HFF-Myc (cell line): ENCODE measurements at places on chromosomes 4 and X.

DNA sequence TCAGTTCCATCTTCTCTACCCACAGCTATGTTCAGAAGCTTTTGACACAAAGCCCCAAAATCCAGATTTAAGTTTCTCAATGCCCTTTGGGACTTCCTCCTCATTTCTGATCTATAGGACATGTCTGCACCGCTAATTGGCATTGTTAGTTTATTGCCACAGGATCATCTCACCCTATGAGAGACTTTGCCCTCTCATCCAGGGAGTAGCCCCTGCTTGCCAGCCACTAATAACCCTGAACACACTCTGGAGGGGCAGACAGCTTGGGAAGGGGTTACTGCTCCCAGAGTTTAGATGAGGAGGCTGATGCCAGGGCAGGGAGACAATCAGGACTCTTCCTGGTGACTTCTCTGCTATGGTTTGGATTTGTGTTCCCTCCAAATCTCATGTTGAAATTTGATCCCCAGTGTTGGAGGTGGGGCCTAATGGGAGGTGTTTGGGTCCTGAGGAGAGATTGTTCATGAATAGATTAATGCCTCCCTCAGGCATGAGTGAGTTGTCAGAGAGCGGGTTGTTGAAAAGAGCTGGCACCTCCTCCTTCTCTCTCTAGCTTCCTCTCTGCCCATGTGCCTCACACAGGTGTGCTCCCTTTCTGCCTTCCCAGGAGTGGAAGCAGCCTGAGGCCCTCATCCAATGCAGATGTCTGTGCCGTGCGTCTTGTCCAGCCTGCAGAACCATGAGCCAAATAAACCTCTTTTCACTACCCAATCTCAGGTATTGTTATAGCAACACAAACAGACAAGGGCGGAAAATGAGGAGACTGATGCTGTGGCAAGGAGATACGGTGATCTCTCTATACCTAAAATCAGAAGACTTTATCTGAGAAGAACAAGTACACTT is 3.6 kb upstream of the SCARB2 start:
- DNase-seq: no peak

DNA sequence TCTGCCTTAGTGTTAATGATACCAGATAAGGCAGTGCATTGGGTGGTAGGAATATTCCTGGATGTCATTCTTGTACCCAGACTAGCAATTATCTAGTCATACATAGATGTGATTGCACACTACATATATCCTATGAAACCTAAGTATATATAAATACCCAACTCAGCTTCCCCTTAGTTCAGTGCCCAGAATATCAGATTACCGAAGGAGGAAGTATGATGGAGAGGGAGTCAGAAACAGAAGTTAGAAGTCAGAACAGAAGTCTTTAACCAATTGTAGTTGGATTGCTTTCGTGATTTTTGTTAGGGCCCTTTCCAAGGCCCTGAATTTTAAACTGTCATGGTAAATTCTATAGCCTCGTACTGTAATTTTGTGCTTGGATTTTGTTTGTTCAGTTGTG is 42.9 kb downstream of the MOB1B start:
- no peak for DNase-seq

GRCh38 chrX:16023790-16024734 is 99.3 kb upstream of the GRPR start:
- DNase-seq: no peak

DNA sequence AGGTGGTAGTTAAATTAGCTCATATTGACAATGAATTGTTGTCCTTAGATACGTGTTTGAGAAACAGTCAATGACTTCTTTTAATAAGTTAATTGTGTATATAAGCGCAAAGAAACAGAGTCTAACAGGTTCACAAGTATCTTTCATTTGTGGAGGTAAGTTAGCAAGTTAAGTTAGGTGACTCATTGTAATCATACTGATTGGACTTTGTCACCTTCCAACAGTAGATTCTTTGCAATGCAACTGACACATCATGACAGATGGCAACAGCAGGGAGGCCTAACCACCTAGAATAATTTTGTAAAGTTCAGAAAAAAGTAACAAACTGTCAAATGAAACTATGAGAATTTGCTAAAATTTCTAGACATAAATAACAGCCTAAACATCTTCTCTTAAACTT is 207.6 kb upstream of the PITX2 start:
- no peak for DNase-seq

GRCh38 chr4:151939670-151940069 is 178.9 kb upstream of the GATB start:
- no peak for DNase-seq

DNA sequence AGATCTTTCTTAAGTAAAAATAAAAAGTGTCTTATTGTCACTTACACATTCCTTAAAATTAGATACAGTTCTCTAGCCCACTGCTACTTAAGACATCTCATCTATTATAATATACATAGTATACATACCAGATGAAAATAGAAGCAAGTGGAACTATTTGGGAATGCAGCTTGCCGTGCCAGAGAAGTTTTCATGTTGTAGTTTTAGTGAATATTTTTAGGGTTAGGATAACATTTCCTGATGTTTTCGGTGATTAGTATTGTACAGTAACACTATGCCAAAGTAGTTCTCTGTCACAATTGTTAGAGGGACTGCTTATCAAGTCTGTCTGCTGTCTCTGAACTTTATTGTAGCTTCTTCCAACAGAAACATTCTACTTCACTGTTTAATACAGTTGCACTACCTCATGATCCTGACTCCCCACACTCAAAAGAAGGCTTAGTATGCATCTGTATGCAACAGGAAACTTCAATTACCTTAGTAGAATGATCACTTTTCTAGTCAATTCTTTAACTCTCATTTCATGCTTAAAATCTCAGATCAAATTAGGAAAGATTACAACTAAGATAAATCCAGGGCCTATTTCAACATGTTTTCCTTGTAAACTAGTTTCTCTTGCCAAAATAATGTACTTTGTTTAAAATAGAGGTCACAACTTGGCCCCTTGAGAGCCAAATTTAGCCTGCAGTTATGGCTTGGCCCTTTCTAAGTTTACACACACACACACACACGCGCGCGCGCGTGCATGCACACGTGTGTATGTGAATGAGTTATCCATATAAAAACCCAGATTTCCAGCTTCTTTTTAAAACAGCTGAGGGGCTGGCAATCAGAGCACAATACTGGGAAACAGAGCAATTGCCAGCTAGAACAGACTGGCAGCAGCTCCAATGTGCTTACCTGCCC is 42.3 kb upstream of the SRPX start:
- no peak for DNase-seq

GRCh38 chr4:1366371-1367229 is 19.6 kb downstream of the UVSSA start:
- DNase-seq: no peak

DNA sequence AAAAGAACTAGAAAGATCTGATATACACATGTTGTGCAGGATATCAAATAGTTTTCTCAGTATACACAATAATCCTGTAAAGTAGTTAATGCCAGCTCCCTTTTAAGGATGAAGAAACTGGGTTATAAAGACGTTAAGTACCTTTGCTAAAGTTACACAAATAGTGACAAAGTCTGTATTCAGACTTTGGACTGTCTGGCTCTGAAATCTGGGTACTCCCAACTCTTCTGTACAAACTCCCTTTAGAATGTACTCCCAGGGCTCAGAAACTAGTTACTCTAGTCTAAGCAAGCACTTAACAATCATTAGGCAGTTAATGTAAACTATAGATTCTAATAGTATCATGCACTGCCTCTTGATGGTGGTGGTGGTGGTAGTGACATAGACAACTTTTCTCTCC is 7.2 kb downstream of the GPRASP3 start:
- DNase-seq: no peak

DNA sequence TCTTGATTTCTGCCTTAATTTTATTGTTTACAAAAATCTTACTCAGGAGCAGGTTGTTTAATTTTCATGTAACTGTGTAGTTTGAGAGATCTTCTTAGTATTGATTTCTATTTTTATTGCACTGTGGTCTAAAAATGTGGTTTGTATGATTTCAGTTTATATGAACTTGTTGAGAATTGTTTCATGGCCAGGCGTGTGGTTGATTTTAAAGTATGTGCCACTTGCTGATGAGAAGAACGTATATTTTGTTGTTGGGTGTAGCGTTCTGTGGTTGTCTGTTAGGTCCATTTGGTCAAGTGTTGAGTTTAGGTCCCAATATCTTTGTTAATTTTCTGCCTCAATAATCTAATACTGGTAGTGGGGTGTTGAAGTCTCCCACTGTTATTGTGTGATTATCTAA is 996.8 kb downstream of the PCDH19 start:
- no peak for DNase-seq

GRCh38 chr4:177251237-177251636 is 58.4 kb upstream of the NEIL3 start:
- no peak for DNase-seq

DNA sequence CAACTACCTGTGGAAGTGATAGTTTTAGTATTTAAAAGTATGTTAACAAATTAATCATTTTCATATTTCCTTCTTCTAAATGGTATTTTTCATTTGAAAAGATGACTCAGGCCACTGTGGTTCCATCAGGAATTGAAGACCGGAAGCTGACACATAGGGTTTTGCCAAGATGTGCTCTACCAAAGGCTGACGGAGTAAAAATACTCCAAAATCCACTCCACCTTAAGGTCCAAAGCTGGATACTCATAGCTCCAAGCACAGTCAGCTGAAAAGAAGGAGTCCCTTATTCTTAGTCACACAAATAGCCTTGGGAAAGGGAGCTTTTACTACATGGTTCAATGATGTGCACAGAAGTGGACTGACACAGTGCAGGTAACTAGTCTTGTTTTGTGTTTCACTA is 472.0 kb downstream of the ARAP2 start:
- no peak for DNase-seq

DNA sequence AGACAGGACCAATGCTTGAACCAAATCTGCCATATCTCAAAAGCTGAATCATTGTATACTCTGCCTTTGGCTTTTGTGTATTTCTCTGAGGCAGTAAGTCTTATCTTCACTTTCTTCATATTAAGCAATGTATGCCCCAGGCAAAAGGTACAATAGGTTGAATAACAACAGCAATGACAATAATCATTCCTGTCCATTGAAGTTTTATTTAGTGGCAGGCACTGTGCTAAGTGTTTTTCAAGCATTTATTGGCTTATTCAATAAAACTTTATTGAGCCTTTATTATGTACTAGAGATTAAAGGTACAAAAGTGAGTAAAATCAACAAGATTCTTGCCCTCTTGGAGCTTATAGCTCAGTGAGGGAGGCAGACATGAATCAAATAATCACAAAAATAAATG is 8.2 kb upstream of the CASK start:
- DNase-seq: no peak

DNA sequence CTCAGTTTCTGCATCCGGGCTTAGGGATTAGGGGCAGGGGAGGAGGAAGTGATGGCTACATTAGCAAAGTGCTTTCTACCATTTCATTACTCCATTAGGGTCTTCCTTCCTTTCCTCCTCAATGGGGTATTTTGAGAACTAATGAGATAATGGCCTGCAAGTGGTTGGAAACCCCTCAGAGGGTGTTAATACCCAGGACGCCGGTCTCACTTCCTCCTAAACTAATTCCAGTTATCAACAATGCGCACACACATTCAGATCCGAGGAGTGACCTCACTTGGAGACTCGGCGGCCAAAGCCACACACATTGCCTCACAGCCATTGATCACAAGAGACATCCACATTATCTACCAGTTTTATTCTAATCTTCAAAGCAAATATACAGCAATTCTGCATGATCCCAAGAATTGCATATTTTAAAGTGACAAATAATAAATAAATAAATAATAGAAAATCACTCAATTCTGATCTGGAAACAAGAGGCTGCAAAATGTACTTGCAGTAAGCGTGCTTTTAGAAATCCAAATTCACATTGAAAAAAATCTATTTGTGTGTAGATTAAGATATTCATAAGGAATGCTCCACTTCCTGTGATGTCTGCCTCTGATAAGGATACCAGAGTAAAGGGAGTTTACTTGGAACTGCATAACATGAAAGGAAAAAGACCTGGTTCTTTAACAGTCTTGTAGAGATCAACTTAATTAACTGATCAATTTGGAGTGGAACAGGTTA is 329.1 kb downstream of the FBXW7 start:
- DNase-seq: no peak

- DNase-seq: no peak
Measured at GRCh38 chr4:79287718-79288117, 38.1 kb downstream of the NAA11 start.

- no peak for DNase-seq
Measured at GRCh38 chr4:785332-786073, 40.4 kb downstream of the CPLX1 start.

DNA sequence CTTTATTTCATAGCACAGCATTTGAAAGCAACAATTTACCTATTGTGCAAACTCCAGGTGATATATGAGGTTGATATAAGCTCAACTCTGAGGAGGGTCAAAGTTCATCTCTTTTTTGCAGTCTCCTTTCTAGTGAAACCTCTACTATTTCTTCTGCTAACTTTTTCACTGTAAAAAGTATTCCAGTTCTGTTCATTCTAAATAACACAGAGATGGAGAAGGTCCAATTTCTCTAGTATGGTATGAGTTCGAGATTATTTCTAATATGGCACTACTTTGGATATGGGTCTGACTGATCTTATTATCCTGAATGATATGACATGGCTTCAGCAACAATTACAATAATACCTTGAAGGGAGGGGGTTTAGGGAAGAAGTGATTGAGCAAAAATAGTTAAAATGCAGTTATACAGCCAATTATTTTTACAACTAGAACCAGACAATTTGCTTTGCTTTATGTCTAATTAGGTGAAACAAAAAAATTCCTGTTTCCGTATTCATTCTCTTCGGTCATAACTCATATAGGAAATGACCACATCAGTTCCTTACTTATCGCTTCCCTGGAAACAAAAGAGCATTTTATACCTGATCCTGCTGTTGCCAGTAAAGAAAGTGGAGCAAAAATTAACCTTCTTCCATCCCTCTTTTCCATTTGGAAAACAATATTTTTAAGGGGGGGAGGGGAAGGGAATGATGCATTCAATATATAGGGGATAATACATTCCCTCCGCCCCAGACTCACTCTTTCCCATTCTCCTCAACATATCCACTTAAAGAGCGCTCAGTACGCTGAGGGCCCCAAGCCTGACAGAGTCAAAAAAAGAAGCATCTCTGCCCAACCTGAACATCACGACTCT is 1.0 kb downstream of the TBC1D9 start:
- no peak for DNase-seq

DNA sequence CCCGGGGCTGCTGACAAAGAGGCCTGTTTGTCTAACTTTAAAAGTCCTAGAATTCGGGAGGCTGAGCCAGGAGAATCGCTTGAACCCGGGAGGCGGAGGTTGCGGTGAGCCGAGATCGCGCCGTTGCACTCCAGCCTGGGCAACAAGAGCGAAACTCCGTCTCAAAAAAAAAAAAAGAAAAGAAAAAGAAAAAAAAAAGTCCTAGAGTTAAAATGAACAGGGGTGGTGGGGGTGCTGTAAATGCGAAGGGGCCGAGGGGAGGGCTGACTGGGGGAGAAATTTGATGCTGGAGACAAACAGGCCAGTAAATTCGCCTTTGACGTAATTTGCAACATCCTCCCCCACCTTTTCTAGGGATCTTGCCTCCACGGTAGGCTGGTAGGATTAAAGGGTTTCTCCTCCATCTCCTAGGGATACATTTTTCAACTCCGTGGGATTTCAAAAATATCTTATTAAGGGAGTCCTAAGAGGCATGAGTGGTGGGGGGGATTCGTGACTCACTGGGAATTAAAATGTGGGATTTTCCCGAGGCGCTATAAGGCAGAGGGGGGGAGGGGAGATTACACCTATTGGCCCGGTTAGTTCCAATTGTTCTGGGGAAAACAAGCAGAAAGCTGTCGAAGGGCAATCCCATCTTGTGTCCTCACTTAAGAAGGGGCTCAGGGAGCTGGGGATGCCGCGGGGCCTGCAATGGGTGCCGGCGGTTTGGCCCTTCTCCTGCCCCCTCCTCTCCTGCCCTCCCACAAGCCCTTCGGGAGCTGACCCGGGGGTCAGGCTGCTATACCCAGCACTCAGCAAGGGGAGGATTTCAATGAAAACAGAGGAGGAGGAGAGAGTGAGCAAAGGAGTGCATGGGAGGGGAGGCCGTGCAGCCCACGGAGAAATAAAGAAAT is 3.0 kb upstream of the BCOR start:
- no peak for DNase-seq
